ENCODE measurements at places on chromosomes 5 and 9.

DNA sequence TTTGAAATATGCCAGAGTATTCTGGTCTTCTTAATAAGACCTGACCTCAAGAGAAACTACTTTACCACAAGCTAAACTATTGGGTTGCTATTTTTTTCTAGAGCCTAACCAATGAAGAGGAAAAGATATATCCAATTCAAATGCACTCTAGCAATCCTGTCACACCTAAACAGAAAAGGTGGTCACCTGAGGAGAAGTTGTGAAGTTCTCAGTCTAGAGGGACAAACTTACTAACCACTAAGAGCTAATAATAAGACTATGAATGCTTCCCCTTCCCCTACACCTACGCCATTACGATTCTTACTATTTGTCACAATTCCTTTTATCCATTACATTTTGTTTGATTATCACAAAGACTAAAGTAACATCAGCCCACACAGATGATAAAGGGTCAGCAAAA lies 29.7 kb downstream of the RLN2 start:
- no peak for DNase-seq

DNA sequence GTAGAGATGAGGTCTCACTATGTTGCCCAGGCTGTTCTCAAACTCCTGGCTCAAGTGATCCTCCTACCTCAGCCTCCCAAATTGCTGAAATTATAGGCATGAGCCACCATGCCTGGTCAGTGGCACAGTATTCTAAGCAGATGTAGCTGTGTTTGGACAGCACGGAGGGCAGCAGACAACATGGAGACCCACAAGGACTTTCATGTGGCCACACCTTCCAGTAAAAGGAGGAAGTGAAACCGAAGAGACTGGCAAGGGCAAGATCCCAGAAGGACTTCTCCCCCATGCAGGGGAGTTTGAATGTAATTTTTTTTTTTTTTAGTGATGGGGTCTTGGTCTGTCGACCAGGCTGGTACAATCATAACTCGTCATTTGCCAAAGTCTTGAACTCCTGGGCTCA lies 172.2 kb downstream of the TRPM3 start:
- DNase-seq, result no peak

DNA sequence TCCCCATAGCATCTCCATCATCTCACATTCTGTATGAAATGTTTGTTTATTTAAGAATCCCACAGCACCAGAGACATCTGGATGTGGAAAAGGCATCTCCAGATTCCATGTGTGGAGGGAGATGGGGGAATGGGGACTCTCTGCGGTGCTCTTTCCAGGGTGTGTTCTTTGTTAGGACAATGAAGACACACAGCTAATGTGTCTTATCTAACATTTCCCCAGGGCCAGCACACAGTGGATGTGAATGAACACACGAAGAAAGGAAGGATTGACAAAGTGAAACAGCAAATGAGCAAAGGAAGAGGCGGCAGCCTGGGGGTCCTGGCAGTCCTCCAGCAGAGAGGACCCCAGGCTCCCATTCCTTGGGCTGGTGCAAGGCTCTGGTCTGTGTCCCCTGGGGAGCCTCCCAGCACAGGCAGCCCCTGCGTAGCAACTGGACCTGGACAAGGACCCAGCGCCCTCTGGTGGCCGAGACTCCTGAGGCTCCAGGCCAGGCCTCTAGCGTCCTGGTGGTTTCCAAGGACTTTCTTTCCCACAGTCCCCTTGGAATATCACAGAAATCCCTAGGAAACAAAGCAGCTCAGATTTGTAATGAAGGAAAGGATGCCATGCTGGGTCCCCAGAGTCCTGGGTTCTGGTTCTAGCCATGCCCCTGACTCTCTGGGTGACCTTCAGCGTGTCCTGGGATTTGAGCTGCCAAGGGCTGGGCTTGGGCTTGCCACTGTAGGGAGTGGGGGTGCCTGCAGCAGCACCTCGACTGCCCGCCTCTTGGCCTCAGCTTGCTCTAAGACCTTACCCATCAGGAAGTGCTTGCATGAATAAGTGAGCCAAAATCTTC lies 3.5 kb upstream of the PDLIM7 start:
- DNase-seq, result peak; percentile 78

- DNase-seq, result no peak
These were observed 31.2 kb downstream of the GPR21 start for GRCh38 chr9:123064716-123065115.

DNA sequence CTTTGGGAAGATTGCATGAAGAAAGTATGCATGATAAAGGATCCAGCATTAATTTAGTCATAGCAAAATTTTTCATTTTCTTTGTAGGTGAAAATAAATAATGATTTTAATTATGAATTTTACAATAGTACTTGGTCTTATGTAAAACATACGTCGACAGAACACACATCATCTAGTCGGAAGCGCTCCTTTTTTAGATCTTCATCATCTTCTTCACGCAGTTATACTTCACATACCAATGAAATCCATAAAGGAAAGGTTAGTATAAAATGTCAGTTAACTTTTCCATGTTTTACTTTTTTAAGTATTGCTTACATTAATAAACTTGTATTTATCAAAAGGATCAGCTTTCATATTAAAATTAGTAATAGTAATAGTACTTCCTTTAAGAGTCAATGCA lies 35.8 kb downstream of the C7 start:
- no peak for DNase-seq

DNA sequence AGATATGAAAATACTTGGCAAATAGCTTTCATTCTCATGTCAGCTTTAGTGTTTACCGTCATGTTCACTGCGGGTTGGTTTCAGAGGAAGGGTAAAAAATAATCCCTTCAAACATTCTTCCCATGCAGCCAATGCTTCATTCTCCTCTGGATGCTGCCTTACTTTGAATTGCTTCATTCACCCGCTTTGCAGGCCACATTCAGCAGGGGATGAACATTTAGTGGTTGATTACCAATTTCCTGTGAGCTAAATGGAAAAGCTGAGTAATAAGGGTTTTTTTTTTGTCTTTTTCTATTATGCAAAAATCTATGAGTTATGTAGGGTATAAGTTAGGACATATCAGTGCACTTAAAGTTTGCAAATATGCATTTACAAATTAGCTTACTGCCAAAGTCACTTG lies 96.3 kb upstream of the MEF2C start:
- DNase-seq, result no peak

DNA sequence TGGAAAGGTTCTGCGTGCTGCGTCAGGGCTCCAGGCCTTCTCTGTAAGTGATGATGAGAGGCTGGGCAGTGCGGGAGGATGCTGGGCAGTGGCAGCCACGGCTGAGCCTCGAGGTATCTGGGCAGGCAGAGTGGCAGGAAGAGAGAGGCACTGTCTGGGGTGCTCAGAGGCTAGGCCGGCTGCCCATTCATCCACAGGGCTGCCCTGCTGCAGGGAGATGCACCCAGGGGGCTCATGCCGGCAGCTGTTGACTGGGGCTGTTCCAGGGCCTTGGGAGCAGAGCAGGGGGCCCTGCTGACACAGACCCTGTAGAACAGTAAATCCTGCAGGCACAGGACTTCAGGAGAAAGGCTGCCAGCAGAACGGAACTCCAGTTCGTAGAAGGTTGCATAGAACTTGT lies 88.8 kb downstream of the BOD1 start:
- DNase-seq, result no peak

All from CD4-positive, alpha-beta T cell treated with Interferon alpha-2 for 1 hour (primary cell).